ENCODE measurements at places on chromosomes 6 and 20.

GRCh38 chr6:100803264-100804045, 77.7 kb downstream of the ASCC3 start:
- peak; percentile 7 for DNase-seq

DNA sequence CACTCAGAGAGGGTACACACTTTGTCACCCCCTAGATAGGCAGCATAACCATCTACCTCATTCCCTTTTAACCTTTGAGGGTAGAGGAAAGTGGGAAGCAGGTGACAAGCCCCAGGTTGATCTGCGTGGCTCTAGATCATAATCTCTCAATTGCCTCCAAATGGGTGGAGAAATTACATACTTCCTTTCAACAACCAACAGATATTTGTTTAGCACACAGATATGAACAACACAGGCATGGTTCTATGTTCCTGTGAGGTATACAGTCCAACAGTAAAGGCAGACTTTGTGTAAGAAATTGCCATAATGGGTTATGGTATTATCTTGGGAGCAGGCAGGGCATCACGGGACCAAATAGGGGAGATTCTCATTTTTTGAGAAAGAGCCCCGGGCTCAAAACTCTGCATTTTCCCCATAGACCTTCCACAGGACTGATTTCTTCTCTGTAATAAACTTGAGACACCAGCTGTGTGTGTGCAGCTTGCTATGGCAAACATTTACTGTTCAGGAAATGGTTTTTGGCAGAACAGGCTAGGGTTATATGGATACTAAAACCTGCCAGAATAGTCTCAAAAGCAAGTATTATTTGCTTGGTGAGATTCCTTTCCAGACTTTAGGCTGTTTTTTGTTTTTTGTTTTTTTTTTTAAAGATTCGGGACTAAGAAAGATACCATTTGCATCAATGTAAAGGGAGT, 126.2 kb downstream of the CD164 start:
- DNase-seq = no peak

GRCh38 chr6:36967301-36967700, 12.8 kb downstream of the PI16 start:
- no peak for DNase-seq

- DNase-seq = no peak
Observed at GRCh38 chr20:53170196-53170595, 198.0 kb downstream of the TSHZ2 start.

DNA sequence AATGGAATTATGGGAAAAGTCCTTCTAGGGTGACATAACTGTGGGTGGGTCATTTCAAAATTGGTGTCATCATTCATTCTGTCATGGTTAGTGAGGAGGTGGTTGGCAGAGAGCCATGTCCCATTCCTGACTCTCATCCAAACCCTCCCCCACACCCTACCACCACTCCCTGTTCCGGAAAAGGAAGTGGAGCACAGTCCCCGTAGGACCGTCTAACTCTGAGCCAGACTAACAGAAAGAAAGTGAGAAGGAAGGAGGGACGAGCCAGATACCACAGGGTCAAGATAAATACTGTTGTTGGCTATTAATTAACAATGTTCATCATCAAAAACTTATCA, 4.8 kb downstream of the TRIM10 start:
- DNase-seq = no peak
